ENCODE measurements at places on chromosomes 2 and 18.

DNA sequence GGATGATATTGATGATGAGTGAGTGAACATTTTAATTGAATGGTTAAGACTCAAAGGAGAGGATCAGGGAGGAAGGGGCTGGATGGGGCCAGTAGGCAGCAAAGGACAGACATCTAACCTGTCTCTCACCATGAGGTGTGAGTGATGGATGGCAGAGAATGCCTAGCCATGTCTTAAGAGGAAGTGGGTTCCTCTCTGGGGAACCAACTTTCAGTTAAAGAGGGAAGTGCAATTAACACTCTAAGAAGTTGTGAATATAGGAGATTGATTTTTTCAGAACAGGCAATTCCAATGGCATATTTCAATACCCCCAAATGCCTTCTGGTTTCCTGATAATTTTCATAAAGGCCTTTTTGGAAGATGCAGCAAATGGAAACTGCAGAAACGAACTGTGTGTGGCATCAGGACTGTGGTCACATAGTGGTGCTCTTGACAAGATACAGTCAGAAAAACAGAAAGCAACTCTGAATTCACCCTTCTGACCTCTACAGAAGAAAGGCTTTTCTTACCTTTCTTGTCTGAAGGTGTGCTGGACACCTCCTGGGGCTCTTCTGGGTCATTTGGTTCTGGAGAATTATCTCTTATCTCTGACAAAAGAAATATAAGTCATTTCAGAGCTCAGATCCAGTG is 10.2 kb downstream of the SP110 start:
- DNase-seq = no peak

DNA sequence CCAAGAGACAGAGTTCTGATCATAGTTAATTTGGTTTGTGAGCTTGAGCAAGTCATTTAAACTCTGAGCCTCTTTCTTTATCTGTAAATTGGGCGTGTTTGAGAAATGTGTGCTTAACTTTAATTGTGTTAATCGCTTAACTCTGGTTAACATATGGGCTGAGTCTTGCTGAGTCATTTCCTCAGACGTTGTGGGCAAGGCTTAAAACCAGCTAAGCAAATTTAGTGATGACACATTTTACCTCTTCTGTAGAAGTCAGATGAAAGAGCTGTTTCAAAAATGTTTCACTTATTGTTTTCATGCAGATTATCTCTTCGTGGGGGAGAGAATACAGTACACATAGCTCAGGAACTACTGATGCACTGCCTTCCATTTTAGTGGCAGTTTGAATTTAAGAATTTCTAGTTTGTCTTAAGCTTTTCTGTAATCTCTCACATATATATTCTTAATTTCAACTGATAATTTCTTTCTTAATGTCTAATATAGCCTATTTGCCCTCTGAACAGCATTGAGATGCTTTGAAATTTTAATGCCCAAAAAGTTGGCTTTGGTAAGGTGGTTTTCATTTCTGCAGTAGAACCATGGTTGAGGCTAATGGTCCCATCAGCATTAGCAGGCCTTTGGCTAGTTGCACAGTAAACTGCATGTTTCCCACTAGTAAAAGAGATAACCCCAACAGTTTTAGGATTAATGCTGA is 34.9 kb downstream of the RAB10 start:
- DNase-seq = no peak

DNA sequence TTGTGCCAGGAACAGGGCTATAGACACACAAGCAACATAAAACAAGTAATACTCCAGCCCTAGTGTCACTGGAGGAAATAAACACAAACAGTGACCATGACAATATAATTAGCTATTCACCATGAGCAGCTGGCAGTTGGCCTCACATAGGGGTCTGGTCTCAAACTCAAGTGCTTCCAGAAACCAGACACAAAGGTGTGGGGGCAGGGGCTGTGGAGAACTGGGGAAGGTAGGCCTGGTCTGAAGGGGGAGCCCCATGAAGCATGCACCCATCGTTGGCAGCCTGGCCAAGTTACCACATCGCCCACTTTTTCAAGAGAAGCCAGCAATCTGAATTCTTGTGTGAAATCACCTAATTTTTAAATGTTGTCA is 49.5 kb upstream of the SP3 start:
- no peak for DNase-seq

DNA sequence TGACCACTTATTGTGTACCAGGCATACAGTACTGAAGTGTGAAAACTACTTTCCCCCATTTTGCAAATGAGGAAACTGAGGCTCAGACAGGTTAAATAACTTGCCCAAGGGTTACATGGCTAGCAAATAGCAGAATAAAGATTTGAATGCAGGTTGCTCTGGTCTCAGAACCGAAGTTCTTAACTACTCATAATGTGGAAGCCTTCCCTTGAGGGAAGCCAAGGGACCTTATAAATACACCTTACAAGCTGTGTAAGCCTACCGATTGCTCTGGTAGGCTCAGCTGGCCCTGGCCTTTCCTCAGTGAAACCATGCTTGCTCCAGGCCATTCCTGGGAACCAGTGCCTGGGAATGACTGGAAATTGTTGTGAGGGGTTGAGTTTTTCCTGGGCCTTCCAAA is 114.6 kb upstream of the CDCA7 start:
- no peak for DNase-seq

DNA sequence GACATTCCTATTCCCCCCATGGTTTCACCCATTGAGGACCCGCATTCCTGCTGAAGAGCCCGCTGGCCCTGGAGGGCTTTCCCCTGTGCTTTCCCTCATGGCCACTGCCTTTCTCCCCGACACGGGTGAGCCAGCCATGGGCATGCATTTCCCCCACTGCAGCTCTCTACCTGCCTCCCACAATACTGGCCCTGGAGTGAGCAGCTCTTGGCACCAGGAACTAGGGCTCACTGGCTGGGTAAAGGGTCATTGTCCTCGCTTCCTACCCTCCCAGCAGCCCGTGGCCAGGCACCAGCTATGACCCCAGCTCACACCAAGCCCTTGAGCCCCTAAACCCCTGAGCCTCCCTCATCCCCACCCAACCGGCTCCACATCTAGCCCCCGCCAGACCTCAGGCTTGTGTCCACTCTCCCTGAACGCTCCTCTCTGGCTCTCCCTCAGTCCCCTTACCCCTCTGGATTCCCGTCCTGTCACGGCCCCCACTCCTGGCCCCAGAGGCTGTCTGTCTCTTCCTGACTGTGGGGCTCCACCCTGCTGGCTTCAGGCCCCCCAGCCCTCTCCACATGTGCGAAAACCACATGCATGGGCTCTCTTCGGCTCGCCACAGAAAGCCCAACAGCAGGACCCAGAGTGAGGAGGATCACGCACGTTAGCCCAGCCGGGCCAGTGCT is 199.8 kb downstream of the ZFP36L2 start:
- DNase-seq = no peak

- DNase-seq = no peak
These were observed at the start of gene PCARE for GRCh38 chr2:29074411-29074810. Gene PCARE (minus strand): TSS chr2:29074523. CDS start chr2:29074261, 262 bp downstream.

GRCh38 chr18:57423821-57424220 is 11.4 kb upstream of the ONECUT2 start:
- no peak for DNase-seq

- DNase-seq = no peak
These were observed 11.6 kb upstream of the TGFA start for GRCh38 chr2:70565039-70565731.

DNA sequence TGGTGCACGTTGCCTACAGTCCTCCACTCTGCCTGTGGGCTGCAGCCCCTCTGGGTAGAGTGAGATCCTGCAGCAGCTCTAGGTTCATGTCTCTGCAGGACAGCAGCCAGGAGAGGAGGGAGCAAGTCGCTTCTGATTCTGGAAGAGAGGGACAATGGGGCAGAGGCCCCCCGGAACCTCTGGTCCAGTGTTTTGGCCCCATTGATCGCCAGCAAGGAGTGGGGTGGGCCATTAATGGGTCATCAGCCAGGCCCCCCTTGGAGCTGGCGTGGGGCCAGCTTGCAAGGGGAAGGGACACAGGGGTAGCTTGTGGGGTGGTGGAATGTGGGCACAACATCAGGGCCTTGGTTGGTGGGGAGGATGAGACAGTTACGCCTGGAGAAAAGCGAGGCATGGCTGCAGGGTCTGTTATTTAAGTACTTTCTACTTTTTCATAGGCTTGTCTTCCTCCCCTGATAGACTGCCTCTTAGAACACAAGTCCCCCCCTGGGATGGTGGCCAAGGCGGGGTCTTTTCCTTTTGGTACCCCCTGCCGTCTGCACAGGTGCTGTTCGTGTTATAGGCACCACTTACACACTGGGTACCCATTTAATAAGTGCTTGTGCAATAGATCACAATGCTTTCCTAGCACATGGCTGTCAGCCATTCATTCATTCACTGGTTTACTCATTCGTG is 44.6 kb downstream of the INHBB start:
- DNase-seq = no peak

GRCh38 chr2:99242151-99242550 is 13.3 kb downstream of the LYG2 start:
- no peak for DNase-seq

- no peak for DNase-seq
These were observed 906.1 kb downstream of the SLC4A3 start for GRCh38 chr2:220533485-220533884.

GRCh38 chr18:51345848-51346391 is 148.4 kb upstream of the MEX3C start:
- no peak for DNase-seq

DNA sequence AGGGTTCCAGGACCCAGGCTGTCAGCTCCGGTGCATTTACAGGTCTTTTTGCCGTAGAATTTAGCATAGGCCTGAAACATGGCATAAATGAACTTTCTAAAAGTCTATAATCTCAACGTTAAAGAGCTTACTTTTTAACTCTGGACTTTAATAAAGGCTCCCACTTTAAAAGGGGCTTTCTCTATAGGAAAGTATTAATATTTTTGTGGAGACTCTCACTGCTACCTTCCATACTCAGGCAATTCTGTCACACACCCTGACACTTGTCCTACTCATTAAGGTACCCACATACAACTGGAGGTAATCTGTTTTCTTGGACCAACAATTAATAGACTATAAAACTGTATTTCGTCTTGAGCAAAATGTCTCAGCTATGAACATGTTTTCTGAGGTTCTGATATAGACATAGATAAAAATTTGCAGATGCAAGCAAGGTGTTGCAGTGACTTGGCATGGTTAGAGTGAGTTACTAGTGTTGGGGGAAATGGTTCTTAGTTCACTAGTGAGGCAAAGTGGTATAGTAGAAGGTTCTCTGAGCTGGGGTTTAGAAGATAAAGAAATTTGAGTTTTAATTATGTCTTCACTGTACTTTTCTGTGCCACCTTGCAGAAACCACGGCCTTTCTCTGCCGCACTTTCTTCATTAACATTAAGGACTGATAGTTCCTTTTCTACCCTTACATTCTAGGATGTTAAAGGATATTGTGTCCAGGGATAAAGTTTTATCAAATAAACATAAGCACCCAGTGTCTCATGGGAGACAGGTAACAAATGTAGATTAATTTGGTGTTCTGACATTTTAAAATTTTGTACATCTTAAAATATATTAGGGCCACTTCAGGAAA is 10.8 kb upstream of the NR4A2 start:
- DNase-seq = no peak

DNA sequence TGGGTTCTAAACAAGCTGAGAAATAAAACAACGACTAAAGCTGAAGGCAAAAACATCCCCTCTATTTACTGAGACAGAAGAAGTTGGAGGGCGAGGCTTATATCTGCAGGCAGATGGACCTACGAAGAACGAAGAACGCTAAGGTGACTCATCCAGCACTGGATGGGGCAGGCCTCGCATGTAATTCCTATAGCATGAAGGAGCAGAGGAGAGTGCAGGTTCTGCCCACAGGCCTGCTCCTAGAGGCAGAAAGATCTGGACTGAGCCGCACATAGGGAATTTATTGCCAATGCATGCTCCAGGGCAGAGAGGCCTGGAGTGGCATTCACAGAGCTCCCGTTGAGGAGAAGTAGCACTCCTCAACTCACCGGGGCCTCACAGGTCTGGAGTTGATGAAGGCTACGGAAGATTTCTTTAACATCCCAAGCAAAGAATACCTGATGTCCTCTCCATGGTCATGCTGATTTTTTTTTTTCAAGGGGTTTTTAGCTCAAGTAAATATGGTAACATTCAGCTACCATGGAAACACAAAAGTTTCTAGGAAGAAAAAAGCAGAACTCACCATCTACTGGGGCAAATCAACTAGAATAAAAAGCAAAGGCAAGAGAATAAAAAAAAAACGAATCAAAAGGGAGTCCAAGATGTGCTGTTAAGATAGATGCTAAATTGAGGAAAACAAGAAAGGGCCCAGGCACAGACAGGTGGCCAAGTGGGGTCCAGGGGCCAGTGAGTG is 10.4 kb upstream of the METTL21A start:
- DNase-seq = no peak

- no peak for DNase-seq
These were observed 86.4 kb downstream of the MEP1B start for GRCh38 chr18:32276256-32276655.

DNA sequence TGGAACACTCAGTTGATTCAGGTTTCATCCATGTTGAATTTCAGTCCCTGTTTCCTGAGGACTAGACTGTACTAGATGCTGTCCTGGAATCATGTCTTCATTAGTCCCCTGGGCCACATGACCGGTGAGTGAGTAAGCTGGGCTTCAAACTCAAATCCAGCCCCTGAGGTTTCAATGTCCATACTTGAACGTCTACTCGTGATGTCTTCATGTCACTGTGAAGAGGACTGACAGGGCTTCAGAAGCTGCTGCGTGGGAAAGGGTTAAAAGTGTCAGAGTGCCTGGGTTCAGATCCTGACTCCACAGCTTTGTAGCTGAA is 101.2 kb downstream of the CDK15 start:
- no peak for DNase-seq

DNA sequence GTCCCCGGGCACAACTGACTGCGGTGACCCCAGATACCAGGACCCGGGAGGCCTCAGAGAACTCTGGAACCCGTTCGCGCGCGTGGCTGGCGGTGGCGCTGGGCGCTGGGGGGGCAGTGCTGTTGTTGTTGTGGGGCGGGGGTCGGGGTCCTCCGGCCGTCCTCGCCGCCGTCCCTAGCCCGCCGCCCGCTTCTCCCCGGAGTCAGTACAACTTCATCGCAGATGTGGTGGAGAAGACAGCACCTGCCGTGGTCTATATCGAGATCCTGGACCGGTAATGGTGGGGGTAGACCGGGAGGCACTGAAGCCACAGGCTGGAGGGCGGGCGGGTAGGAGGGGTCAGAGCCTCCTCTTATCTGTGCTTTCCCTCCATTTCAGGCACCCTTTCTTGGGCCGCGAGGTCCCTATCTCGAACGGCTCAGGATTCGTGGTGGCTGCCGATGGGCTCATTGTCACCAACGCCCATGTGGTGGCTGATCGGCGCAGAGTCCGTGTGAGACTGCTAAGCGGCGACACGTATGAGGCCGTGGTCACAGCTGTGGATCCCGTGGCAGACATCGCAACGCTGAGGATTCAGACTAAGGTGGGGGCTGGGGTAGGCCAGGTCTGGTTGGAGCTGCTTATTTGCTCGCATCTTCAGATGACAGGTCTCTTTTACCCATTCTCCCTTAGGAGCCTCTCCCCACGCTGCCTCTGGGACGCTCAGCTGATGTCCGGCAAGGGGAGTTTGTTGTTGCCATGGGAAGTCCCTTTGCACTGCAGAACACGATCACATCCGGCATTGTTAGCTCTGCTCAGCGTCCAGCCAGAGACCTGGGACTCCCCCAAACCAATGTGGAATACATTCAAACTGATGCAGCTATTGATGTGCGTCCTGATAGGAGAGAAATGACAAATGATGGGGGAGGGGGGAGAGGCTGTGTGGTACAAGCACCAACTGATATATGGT is 780 bp downstream of the HTRA2 start:
- DNase-seq = no peak

All from stimulated activated CD8-positive, alpha-beta memory T cell treated with anti-CD3 and anti-CD28 coated beads, Interleukin-7, amount 100 ng/mL, for 1 hour (primary cell).